ENCODE measurements at places on chromosomes 4 and X. TPM values are rescaled to one million over a fixed set of nuclear protein-coding genes. Genes with fewer than 3 reads are reported as not detected.

DNA sequence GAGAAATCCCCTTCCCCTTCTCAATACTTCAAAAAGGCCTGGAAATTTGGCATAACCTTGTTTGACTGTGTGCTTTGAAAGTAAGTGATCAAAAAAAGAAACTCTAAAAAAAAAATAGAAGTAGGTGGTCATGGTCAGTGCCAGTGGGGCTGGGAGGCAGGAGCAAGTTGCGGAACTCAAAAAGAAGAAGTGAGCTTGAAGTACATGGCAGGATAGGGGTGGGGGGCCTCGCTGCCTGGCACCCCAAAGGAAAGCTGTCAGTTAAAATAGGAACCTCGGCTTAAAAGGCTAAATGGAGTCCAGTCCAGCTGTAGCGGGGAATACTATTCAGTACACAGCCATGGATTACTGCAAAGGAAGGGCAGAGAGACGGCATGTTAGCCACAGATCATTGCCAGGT, 12.2 kb upstream of the NKRF start:
- DNase-seq, result no peak

GRCh38 chr4:78581618-78582017, 30.0 kb downstream of the ANXA3 start:
- no peak for DNase-seq

GRCh38 chrX:30965767-30966166, 76.7 kb upstream of the TAB3 start:
- DNase-seq, result no peak

The SH2D1A gene
- 0.75 TPM for total RNA-seq

DNA sequence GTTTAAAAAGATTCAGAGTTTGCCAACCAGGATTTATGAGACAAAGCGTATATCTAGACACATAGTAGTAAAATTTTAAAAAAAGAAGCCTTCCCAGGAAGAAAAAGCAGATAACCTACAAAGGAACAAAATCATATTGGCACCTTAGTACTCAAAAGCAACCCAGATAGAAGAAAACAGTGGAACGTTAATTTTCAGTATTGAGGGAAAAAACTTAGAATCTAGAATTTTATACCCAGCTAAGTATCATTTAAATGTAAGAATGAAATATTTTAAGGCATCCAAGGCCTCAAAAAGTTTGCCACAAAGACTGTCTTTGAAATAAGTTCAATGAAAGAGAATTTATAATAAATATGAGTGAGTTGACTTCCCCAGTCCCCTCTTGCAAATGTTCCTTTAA, 96.5 kb upstream of the EOLA2 start:
- no peak for DNase-seq

- DNase-seq, result no peak
Measured at GRCh38 chr4:92304121-92304520, 355 bp downstream of the GRID2 start.

GRCh38 chr4:25637581-25638220, 17.9 kb upstream of the SLC34A2 start:
- DNase-seq, result no peak

- DNase-seq, result no peak
Measured at GRCh38 chrX:153387345-153387744, 13.8 kb downstream of the PNMA6E start.

GRCh38 chr4:119032921-119033685, 102.5 kb upstream of the MYOZ2 start:
- no peak for DNase-seq

The UCP1 gene
- total RNA-seq, result not detected

DNA sequence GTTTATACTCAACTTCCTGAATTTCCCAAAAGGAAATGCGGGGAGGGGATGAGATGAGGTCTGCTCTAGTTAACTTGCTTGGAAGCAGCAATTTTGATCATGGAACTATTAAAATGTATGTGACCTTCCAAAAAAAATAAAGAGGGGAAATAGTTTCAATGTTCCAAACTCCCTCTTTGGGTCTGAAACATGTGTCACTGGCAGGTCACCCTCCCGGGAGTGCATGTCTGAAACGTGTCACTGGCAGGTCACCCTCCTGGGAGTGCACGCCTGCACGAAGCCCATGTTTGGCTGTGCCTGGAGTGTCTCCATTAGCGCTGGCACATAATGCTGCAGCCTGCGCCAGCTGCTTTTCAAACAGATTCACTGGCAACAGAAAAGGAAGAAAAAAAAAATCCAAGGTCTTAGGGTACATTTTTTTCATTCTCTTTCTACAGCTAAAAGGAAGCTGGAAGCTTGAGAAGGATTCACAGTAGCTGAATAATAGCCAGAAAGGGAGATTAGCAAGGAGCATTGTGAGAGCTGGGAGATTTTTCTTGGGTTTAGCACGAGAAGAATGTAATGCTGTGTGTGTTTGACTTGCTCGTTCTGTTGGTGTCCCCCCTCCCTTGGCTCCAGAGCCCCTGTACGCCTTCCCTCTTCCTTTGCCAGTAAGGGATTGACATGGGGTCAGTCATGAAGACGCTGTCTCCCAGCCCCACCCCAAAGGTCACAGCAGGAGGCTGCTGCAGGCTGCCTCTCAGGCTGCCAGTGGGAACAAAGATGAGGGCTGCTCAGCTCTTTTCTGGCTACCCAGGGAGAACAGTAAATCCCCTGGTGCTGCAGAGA, 39.2 kb upstream of the TLR3 start:
- no peak for DNase-seq

GRCh38 chr4:156598138-156598681, 373.4 kb downstream of the PDGFC start:
- no peak for DNase-seq

The LEF1 gene
- 6.4 TPM for total RNA-seq

GRCh38 chr4:40055511-40055862, 1.2 kb upstream of the N4BP2 start:
- no peak for DNase-seq

- DNase-seq, result no peak
Measured at GRCh38 chr4:102535398-102536082, 34.4 kb downstream of the NFKB1 start.

DNA sequence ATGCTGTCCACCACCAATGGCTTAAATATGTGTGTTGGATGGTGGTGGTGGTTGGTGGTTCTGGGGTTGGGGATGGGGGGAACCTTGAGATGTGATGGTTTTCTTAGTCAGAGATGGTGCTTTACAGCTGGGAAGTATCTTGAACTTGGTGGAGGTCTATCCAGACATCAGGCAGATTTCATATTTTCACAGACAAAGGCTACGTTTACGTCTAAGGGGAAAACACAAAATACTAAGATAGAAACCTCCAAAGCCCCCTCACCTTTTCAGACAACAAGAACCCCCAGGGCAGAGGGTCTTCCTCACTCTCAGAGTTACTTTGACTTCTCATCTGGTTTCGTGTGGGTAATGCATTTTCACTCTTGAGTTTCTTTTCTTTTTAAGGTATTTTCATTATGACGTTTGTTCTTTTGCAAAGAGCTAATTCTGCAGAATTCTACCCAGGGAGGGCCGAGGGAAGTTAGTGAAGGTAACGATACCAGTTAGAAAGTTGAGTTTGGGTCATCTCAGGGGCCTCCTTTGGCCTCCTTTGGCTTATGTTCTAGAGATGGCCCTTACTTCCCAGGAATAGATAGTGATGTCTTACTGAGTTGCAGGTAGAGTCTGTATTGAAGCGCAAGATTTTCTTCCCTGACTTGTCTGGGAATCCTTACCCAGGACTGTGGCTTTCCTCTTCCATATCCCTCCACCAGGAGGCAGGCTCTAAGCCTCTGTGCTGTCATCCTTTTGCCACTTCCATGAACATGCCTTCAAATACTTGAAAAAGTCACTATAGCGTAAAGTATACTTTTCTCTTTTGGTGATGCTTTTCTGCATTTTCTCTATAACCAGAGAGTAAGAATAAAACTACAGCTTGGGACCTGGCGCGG, 31.9 kb downstream of the RHOH start:
- DNase-seq, result no peak

- DNase-seq, result no peak
Measured at GRCh38 chr4:9816285-9816684, 34.9 kb downstream of the DRD5 start.
